Progenitor cell of endocrine pancreas (in vitro differentiated cells): ENCODE measurements at places on chromosomes 6 and 20.

DNA sequence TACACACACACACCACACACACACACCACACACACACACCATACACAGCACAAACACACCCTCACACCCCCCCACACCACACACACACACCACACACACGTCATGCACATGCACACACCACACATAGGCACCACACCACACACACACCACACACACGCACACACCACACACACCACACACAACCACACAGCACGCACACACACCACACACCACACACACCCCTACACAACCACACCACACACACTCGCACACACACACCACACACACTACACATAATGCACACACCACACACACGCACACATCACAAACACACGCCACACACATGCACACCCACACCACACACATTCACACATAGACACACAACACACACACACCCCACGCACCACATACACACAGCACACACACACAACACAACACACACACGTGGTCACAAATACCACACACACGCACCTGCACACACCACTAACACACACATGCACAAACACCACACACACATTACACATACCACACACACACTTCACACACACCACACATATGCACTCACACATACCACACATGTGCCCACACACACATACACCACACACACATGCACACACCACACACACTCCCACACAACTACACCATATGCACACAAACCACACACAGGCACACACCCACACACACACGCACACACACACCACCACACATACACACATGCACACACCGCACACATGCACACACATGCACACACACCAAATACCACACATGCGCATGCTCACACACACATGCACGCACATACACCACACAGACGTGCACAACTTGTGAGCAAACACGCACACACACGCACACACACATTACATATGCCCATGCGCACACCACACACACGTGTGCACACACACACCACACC is 9.4 kb upstream of the ACSS1 start:
- no peak for DNase-seq

DNA sequence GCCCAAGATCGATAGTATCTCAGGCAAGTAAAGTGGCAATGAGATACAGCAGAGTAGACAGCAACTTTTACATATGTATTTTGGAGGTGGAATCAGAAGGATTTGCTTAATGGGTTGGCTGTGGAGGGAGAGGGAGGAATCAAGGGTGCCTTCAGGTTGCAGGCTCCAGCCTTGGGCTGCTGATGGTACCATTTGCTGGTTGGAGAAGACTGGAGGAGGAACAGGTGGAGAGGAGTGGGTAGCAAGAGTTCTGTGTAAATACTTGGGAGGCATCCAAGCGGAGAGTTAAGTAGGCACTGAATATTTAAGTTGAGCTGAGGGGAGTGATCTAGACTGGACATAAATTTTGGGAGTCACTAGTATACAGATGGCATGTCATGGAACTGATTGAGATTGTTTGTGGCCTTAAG is 5.2 kb downstream of the BICRAL start:
- DNase-seq, result no peak

DNA sequence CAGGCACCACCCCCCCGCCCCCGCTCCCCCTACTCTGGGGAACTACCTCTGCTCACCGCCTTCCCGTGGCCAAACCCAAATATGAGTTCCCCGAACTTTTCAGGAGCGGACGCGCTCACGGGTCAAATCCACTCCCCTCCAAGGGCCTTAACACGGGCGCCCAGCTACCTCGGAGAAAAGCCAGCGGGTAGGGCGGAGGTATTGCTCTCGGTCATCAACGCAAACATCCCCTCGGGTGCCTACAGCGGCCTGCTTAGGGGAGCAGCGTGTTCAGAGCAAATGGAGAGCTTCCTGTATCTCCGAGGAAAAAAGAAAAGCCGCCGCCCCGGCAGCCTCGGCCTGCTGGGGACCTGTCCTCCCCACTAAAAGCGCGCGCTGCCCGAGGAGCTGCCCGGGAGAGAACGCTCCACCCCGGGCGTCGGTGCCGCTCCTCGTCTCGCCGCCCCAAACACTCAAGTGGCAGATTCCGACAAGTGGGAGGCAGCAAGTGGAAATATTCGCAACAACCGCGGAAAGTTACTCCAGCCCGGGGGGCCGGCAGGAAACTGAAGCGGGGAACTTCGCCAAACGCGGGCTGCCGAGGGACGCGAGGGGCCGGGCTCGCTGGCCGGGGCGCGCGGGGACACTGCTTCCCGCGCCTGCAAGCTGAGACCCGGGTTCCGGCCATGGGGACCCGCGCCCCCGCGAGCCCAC is 699 bp downstream of the PTPRT start:
- DNase-seq, result peak; percentile 12

GRCh38 chr6:15781890-15782289 is 119.1 kb upstream of the DTNBP1 start:
- DNase-seq, result no peak

- no peak for DNase-seq
Measured at GRCh38 chr6:25387911-25388310, 108.7 kb downstream of the CARMIL1 start.

- no peak for DNase-seq
Measured at GRCh38 chr20:61789329-61789728, 276.4 kb downstream of the TAF4 start.

- no peak for DNase-seq
Measured at GRCh38 chr6:71406865-71407860, 118.6 kb downstream of the OGFRL1 start.

- DNase-seq, result no peak
Measured at GRCh38 chr20:57372581-57373350, 18.4 kb upstream of the RBM38 start.

DNA sequence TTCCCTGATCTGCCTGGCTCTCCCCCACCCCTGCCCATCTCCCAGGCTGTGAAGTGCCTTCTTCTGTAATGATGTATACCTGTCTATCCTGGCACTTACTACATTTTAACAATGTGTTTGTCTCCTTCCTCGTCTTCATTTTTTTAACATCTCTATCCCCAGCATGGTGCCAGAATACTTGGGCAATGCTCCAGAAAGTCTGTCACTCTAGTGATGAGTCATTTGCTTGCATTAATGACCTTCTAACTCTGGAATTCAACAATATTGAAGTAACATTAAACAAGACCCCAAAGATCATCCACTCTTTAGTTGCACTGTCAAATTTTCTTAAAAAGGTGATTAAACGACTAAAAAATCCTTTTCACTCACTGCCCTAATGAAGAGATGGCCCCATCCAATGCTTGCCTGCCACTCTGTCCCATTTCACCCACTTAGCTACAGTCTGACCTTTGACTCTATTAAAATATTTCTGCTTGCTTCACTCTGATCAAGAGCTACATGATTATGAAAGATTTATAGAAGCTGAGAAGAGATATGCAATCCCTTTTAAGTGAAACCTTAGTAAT is 7.7 kb upstream of the KLHL31 start:
- DNase-seq, result no peak

- no peak for DNase-seq
Measured at GRCh38 chr6:38264605-38265004, 375.1 kb downstream of the BTBD9 start.

GRCh38 chr20:23926944-23927872 is 47.7 kb upstream of the CST5 start:
- DNase-seq, result no peak

DNA sequence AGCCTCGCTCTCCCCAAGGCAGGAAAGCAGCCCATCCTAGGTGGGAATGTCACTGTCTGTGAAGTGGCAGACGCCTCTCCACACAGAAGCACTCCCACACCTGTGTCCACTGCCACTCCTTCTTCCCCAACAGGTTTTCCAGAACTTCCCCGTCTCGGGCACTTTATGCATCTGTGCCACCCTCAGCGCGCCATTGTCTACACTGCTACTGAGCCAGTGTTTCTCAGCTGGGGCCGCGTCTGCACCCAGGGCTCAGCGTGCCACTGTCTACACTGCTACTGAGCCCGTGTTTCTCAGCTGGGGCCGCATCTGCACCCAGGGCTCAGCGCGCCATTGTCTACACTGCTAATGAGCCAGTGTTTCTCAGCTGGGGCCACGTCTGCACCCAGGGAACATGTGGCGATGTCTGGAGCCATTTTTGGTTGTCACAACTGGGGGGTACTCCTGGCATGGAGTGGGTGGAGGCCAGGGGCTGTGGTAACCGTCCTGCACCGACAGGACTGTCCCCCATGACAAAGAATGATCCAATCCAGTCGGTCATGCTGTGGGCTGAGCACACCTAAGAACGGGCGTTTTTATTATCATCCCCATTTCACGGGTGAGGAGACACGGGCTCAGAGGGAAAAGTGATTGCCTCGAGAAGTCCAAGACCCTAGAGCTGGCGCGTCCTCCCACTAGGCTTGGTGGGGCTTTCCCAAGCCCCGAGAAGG is 41.7 kb upstream of the ZBP1 start:
- DNase-seq, result no peak

- DNase-seq, result no peak
Measured at GRCh38 chr6:56327946-56328727, 80.8 kb upstream of the COL21A1 start.

GRCh38 chr6:82915666-82916065 is 150.0 kb downstream of the UBE3D start:
- DNase-seq, result no peak

- no peak for DNase-seq
Measured at GRCh38 chr6:84738996-84739865, 25.2 kb downstream of the TBX18 start.

- no peak for DNase-seq
Measured at GRCh38 chr6:106727480-106728149, 98.2 kb downstream of the QRSL1 start.

GRCh38 chr6:79494841-79495240 is 42.4 kb downstream of the LCA5 start:
- no peak for DNase-seq

GRCh38 chr20:15756002-15756753 is 817.1 kb downstream of the KIF16B start:
- no peak for DNase-seq

- no peak for DNase-seq
Measured at GRCh38 chr6:26155061-26155930, 68.1 kb downstream of the HFE start.

DNA sequence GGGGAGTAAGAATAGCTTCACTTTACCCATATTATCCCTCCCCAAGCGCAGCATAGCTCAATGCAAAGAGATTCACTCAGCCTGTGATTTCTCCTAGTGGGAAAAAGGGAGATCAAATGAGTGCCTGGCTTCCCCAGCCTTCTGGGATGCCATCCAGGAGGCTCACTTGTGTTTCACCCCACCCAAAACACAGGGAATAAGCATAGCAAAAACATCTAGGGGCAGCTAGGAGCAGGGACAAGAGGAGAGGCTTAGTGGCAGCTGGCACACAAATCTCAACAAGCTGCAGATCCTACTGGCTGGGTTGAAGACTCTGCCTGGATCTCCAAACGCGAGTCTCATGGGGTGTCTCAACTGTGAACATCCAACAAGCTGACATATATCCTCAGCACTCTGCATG is 715.8 kb downstream of the RNF144B start:
- no peak for DNase-seq

DNA sequence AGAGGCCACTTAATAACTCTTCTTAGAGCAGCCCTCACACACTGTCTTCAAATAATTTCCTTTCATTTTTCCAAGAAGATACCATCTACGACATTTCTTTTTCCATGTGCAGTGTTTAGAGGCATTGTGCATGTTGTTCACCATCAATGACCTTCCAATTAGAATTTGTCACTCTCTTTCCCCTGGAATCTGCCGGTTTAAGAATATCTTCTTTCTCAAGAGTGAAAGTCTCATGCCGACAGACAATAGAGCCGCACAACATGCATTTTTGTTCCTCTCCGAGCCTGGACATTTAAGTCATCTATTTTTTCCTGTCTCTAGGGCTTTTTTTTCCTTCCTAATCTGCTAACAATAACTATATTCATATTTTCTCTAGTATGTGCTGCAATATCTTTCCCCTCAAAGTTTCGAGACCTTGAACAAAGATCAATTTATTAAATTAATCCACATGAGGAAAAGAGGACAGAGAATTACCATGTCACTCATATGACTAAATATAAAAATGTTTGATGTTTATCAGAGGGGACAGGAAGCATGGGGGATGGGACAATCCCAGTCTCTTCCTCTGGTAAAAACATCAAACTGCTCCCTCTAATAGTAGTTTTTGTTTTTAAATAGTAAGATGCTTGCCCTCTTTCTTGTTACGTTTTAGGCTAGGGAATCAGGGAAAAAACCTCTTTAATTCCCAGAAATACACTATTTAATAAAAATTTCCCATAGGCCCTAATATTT is 893.4 kb downstream of the C6orf118 start:
- DNase-seq, result no peak

- no peak for DNase-seq
Measured at GRCh38 chr6:10528158-10528981, 7.2 kb downstream of the GCNT2 start.

GRCh38 chr6:89536231-89536630 is 102.3 kb downstream of the LYRM2 start:
- no peak for DNase-seq

GRCh38 chr6:10583509-10583901 is 62.4 kb downstream of the GCNT2 start:
- DNase-seq, result no peak

DNA sequence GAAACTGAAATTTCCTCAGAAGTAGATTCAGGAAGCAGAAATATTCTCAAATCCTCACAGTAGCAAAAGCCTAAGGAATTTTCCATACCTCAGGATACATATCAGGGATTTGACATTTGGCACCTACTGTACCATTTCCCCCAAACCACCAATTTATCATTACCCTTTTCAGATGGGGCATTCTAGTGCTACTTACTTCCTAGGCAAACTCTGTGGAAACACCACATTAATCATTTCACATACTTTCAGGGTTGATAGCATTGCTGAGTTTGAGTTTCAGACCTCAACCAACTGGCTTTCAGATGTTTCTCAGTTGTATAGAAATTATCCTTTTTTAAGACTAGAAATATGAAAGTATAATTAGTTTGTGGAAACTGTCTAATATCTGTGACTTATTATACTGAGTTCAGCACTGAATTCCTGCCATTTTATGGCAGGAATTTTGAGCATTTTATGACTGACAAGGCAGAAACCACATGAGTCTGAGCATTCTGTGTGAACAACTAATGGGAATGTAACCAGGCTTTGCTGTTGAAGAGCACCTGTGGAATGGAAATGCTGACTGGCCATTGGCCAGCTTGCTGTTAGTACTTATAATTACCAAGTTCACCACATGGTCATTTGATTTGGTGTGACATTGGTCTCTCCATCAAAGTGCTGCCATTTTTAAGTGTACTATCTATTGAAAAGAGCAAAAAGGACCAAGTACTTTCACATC is 35.1 kb upstream of the IRAK1BP1 start:
- DNase-seq, result no peak

GRCh38 chr6:39430871-39431523 is 108.5 kb upstream of the KCNK16 start:
- DNase-seq, result no peak

- DNase-seq, result no peak
Measured at GRCh38 chr6:38805127-38805655, 90.1 kb downstream of the DNAH8 start.

GRCh38 chr6:123418071-123418470 is 218.7 kb downstream of the TRDN start:
- no peak for DNase-seq

GRCh38 chr6:14765721-14766390 is 480.0 kb upstream of the JARID2 start:
- no peak for DNase-seq

GRCh38 chr20:10998476-10998875 is 324.7 kb upstream of the JAG1 start:
- DNase-seq, result no peak
